SJSA1 (cell line): ENCODE measurements at places on chromosomes 4 and X. TPM values are rescaled to one million over a fixed set of nuclear protein-coding genes. Genes with fewer than 3 reads are reported as not detected.

HERC6 gene
- 2.1 and 12.3 TPM in 2 replicates for total RNA-seq

TLL1 gene
- total RNA-seq = not detected in 2 replicates

PNMA3 gene
- total RNA-seq = not detected in 2 replicates

PRKG2 gene
- 0.03 TPM in 1 of 2 replicates, not detected in the other for total RNA-seq

- no peak for DNase-seq
These were observed 178.2 kb downstream of the FAT4 start for GRCh38 chr4:125492957-125493356.

DNA sequence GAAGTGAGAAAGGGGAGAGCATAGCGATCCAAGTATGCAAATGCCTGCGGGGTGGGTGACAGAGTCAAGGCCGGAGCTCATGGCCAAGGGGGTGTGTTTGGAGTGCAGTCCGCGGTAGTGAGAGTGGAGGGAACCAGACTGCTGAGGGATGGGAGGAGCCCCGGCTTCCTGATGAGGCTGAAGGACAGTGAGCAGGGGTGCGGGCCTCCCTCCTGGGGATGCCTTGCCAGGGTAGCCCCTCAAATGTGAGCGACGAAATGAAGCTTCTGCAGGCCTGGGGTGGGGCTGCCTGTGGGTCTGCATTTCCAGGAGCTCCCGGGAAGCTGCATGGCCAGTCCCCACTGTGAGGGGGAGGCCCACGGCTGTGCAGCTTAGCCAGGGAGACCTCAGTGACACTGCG lies 45.0 kb downstream of the PSAPL1 start:
- DNase-seq = no peak

DNA sequence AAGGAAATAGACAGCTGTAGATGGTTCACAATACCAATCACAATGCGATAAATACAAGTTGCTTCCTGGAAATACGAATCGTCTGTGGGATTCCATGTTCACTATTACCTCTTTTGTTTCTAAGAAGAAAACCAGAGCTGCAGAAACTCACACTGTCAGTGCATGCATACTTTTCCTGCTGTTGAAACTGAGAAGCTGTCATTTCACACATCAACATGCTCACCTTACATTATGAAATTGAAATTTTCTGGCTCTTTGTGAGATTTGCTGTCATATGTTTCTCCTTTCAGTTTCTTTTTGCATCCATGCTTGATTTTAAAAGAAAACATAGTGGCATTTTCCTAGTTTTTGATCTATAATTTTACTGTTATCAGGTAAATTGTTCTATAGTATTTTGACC lies 418.3 kb upstream of the HTR2C start:
- no peak for DNase-seq

DNA sequence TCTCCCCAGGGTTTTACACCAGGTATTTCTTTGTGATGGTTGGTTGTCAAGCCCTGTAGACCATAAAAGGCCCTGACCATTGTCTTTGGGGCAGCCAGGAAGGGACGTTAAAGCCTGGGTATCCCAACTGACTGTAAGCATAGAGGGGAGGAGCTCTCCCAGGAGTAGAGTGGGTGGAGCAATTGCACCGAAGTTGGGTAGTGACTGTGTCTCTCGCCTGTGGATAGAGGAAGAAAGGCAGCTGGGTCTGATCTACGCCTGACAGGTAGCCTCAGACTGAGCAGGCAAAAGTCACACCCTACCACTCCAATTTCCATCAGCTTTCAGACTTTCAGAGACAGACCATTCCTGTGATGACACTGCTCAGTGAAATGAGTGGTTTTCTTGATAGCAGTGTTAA lies 123.3 kb downstream of the KLHL8 start:
- DNase-seq = no peak

DNA sequence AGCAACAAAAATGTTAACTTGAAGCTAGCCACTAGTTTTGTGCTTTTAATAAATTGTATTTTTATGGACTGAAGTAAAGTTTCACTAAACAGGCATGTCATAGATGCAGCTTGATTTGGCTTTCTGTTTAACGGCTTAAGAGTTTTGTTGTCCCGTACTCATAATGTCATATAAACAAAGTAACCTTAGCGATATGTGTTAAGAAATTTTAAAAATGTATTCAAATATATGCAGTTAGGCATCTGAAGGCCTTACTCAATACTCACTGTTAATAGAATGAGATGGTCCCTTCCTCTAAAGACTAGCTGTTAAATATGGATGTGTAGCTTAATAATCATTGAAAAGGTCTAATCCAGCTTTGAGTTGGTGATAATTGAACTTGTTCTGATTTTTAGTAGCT lies 1.0 kb upstream of the SCLT1 start:
- DNase-seq = no peak

DNA sequence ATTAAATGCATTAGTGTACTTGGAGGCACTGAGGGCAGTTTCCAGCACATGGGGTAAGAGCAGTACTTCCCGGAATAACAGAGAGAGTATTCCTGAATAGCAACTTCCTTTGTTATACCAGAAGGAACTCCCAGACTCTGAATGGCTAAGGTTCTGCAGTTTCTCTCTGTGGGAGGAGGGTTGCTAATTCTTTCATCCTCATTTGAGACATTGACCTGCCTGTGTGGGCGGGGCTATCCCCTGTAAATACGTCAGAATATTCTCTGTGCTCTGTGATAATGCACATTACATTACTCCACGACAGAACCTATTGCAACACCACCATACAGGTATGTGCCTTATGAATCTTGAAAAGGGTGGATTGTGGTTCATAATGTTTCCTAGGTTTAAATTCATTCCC lies 52.7 kb downstream of the SPINK2 start:
- no peak for DNase-seq

GRCh38 chr4:73744203-73744602 lies 3.8 kb downstream of the CXCL8 start:
- no peak for DNase-seq

GRCh38 chrX:71525316-71525715 lies 7.6 kb upstream of the OGT start:
- no peak for DNase-seq

DNA sequence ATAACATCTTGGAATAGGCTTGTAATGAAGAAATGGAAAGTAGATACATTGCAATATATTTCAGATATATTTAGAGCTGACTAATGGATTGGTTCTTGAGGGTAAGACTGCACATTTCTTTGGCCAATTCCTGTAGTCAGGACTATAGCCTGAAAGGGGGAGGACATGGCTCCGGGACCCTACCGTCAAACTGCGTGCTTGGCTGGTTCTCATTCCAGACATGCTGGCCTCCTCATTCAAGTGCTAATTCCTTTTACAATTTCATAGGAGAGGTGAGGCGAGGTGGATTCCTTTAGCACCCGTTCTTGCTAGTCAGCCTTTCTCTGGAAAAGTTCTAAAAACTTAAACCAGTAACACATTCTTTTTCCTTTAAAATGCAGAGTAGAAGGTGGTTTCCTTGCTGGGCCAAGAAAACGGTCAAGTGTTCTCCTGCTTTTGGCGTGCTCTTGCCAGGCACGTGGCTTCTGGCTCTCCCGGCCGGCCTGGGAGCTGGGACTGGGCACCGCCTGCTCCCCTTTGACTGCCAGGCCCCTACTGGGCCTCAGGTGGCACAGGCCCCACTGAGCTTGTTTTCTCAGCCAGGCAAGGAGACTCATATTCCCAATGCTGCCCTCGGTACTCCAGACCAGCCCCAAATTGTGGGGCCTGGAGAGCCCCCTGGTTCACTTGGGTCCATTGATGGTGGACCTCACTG lies 167.2 kb downstream of the STK32B start:
- no peak for DNase-seq

- no peak for DNase-seq
These were observed 116.3 kb upstream of the TMEM150C start for GRCh38 chr4:82678051-82678450.

- no peak for DNase-seq
These were observed 28.2 kb upstream of the NEIL3 start for GRCh38 chr4:177281351-177281909.

DNA sequence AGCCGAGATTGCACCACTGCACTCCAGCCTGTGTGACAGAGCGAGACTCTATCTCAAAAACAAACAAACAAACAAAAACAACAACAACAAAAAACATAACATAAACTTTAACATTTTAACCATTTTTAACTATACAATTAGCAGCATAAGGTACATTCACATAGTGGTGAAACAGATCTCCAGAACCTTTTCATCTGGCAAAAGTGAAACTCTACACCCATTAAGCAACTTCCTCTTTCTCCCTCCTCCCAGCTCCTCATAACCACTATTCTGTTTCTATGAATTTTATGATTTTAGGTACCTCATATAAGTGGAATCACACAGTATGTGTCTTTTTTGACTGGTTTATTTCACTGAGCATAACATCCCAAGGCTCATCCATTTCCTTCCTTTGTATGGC lies 103.6 kb downstream of the FAM13A start:
- no peak for DNase-seq

- peak; percentile 62 for DNase-seq
These were observed 22.4 kb downstream of the RAB40AL start for GRCh38 chrX:102959471-102959870.
